Cortex of kidney (tissue), 1 donor: ENCODE measurements at places on chromosomes 13 and 19.

DNA sequence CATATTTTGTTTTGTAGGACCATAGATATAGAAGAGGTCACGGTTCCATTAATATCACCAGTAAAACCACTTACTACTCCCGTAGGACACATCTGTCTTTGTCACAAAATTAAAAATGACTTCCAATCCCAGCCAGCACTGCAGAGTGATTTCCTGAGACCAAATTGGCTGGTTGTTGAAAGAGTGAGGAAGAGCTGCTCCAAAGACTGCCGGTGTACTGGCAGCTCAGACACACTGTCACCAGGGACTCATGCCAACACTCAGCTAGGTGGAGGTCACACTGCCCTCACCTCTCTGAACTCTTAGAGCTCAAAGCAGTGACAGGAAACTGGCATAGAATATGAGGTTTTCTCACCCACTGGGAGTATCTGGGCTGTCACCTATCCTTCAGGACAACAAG lies 52.1 kb downstream of the FLT1 start:
- no peak for DNase-seq

DNA sequence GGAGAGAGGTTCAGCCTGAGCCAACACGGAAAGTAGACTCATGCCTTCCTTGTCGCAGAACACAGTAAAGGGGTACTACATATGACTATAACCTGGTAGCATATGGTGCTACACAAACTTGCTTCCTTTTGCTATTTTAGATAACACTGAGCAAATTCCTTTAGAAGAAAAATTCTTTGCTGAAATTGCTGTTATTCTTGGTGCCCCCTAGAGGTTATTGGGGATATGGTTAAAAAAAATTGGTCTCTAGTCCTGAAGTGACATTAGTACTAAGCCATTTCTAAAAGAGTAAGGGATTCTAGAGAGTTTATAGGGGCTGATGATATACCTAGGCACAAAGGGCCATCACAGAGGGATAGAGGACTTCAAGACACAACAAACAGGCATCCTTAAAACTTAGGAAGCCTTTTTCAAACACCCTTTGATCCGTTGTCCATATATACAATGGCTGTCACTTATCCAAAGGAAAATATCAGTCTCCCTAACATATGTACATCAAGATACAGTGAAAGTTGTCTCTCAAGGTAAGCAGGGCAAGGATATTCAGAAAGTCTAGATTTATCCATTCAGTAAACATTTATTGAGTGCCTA lies 13.9 kb upstream of the HS6ST3 start:
- no peak for DNase-seq

GRCh38 chr19:23314505-23315251 lies 64.5 kb upstream of the ZNF724 start:
- no peak for DNase-seq

- DNase-seq: no peak
Observed at GRCh38 chr19:46866407-46867136, 5.8 kb downstream of the ARHGAP35 start.

DNA sequence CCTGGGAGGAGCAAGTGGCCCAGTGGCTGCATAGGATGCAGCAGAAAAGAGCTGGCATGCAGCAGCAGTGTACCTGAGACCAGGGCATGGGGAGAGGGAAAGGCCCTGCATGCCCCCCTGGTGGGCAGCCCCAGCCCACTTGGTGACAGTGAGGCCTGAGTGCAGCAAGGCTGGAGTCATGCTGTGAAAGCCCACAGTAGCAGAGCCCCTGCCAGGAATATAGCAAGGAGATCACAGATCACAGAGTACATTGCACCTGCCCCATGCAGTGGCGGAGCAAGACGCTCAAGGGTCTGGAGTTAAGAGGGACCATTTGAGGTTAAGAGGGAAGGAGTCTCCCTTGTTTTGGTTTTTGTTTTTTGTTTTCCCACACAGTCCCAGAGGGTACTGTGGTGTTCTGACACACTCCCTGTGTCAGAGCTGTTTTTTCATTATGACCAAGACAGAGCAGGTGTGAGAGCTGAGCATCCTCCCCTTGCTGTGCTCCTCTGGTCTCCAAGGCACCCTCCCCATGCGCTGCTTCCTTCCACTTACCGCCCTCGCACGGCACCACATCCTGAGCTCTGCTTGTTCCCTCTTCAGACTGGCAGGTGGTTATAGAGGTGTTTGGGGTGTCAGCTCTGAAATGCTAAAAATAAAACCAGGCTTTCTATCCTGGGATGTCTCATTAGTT lies 85.0 kb upstream of the UBL3 start:
- DNase-seq: no peak

- no peak for DNase-seq
Observed at GRCh38 chr13:52450793-52451116, 321 bp upstream of the VPS36 start.

DNA sequence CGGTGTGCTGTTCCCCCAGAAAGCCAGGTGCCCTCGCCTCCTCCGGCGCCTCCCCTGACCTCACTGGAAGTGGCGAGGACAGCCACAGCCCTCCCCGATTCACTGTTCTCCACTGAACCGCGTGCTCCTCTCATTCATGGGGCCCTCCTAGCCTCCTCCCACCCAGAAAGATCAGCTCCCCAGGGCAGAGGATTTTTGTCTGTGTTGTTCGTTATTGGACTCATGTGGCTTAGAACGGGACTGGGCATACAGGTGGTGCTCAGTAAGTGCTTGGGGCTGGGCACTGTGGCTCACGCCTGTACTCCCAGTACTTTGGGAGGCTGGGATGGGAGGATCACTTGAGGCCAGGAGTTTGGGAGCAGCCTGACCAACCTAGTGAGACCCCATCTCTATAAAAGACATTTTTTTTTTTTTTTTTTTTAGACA lies 3.8 kb downstream of the PRTN3 start:
- no peak for DNase-seq

DNA sequence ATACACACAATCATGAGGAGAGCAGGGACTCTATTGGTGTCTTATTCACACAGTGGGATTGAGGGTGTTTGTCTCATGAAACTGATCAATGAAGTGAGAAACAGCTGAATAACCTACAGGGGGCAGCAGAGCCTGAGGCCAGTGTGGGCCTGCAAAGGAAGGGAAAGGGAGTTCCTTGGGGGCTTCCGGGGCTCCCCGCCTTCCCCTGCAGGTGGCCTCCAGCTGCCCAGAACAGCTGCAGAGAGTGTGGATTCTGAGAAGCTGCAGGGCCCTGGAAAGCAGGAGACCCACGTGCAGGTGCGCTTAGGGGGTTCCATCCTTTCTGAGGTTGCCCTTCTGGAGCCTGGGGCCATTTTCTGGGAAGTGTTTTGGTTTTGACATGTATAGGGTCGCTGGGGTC lies 20.1 kb downstream of the ZNF763 start:
- DNase-seq: no peak

DNA sequence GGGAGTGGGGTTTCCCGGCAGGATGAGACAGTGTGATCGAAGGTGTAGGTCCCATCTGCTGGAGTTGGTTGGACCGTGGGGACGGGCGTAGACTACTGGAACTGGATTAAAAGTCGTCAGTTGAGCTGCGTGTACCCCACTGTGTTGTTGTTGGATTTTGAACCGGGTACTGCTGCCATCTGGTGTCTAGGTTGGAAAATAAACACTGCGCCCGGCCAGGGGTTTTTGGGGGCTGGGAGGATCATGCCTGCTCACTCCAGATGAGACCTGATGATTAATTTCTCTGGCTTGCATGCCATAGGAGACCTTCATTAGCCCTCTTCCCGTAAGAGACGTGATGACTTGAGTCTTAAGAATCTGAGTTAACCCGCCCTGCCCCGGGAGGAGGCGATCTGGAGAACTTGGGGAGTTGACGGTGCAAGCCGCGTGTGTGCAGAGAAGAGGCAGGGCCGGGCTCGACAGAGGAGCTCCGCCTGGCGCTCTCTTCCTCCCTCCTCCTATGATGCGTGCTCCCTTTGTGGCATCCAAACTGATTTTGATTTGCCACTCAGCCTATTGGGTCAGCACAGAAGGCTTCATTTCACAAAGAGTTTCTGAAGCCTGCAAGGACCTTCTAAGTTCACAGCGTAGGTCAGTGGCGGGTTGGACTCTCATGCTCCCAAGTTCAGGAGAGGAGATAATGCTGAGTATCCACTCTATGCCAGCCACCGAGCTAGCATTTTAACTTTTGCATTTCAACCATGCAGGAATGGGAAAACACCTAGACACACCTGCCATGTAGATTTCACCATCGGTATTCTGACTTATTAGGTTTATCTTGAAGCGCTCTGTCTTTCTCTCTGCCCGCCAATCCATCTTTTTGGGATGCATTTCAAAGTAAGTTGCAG lies 2.7 kb downstream of the UHRF1 start:
- DNase-seq: no peak

GRCh38 chr19:3359015-3359918 lies 7.1 kb upstream of the NFIC start:
- no peak for DNase-seq

DNA sequence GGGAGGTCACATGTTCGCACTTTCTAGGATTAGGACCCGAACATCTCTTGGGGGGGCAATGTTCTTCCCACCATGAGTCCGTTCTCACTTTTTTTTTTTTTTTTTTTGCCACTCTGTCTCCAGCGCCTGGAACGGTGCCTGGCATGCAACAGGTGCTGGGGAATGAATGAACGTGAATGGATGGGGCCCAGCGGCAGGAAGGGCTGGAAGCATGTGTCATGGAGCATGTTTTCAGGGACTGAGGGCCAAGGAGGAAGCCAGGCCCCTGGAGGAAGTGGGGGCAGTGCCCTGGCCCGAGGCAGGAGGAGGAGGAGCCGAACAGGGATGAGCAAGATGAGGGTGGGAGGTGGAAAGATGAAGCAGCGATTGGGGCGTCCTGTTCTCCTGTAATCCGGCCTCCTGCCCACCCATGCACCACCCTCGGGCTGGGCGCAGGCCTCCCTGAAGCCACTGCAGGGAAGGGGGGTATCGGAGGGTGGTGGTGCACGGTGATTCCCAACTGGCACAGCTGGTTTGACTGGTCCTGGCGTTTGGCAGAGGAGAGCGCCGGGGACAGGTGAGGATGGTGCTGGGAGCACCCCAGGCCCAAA lies 8.8 kb upstream of the SULT2B1 start:
- no peak for DNase-seq
